Uterus (tissue), 4 donors: ENCODE measurements at places on chromosomes 3 and 15. TPM values are rescaled to one million over a fixed set of nuclear protein-coding genes. Genes with fewer than 3 reads are reported as not detected.

GRCh38 chr15:83837945-83838571 is 184.1 kb downstream of the ADAMTSL3 start:
- DNase-seq: no peak
- H3K4me1 ChIP-seq: peaks cover 1% of the 10 kb centered on the region
- no peak overlapping the region for H3K4me3 ChIP-seq
- H3K36me3 ChIP-seq: no peaks in the 10 kb centered on the region
- no peak overlapping the region for H3K27ac ChIP-seq

GRCh38 chr3:53252096-53252946 is 3.5 kb downstream of the TKT start:
- H3K4me3 ChIP-seq: no peak overlapping the region
- no peak overlapping the region for H3K27ac ChIP-seq
- H3K27me3 ChIP-seq: no peaks in the 10 kb centered on the region
- no peak for DNase-seq
- H3K36me3 ChIP-seq: no peaks in the 10 kb centered on the region

DNA sequence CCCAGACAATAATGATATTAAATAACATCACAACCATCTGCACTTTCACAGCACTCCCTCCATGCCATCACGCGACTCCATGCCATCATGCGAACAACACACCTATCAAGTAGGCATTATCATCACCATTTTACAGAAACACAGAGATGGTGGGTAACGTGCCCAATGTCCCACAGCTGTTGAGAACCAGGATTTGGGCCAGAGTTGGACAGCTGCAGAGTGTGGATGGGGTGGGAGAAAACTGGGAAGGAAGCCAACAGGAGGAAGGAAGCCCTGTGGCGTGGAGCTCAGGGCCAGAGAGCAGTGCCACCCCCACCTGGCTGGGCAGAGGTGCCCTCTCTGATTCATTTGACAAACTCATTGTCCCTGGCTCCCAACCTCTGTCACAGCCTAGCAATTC is 29.0 kb downstream of the RBPMS2 start:
- no peak overlapping the region for H3K4me3 ChIP-seq
- DNase-seq: no peak
- no peaks in the 10 kb centered on the region for H3K36me3 ChIP-seq
- H3K4me1 ChIP-seq: no peaks in the 10 kb centered on the region
- no peaks in the 10 kb centered on the region for H3K27me3 ChIP-seq

GRCh38 chr15:50854601-50855490 is 53.6 kb upstream of the AP4E1 start:
- DNase-seq: no peak
- H3K27ac ChIP-seq: no peak overlapping the region
- no peak overlapping the region for H3K4me3 ChIP-seq
- H3K27me3 ChIP-seq: no peaks in the 10 kb centered on the region
- no peaks in the 10 kb centered on the region for H3K36me3 ChIP-seq

GRCh38 chr3:154244644-154245043 is 79.6 kb downstream of the DHX36 start:
- no peak overlapping the region for H3K27ac ChIP-seq
- no peak for DNase-seq
- H3K4me1 ChIP-seq: no peaks in the 10 kb centered on the region
- no peaks in the 10 kb centered on the region for H3K27me3 ChIP-seq

GRCh38 chr3:41893977-41894376 is 67.9 kb downstream of the ULK4 start:
- DNase-seq: no peak
- H3K4me3 ChIP-seq: no peak overlapping the region
- no peaks in the 10 kb centered on the region for H3K36me3 ChIP-seq
- H3K27ac ChIP-seq: no peak overlapping the region
- H3K4me1 ChIP-seq: no peaks in the 10 kb centered on the region

A4GNT gene
- total RNA-seq: not detected

SLC22A13 gene
- not detected for total RNA-seq

GRCh38 chr3:27728195-27729087 is 6.3 kb upstream of the EOMES start:
- DNase-seq: no peak
- H3K36me3 ChIP-seq: no peaks in the 10 kb centered on the region

ECE2 gene
- total RNA-seq: not detected

DNA sequence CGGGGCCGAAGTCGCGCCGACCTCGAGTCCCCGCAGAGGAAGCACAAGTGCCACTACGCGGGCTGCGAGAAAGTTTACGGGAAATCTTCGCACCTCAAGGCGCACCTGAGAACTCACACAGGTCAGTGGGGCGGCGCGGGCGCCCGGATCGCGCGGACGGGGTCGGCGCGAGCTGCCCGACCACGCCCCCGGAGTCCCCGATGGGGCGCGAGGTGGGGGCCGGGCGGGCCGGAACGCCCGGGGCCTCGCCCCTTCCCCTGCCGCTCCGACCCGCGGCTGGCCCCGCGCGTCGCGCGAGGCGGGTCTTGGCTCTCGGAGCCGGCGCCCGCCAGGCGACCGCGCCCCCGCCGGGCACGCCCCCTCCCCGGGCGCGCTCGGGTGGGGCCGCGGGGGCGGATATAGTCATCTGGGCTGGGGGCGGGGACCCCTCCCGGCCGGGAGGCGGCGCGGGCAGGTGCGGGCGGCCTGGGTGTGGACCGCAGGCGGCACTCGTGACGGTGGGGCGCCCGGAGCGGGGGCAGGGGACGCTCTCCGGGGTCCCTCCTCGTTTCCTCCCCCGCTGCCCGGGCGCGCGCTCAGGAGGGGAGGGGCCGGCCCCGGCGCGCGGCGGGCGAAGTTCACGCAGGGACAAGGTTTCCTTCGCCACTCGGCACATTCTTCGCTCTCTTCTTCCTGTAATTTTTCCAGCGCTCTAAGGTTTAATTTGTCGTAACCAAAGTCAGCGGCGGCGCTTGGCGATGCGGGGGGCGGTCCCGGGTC is 1.2 kb downstream of the KLF13 start:
- peak overlapping the region; percentile 99 for H3K27ac ChIP-seq
- peak; percentile 42 for DNase-seq
- no peaks in the 10 kb centered on the region for H3K4me1 ChIP-seq
- no peaks in the 10 kb centered on the region for H3K36me3 ChIP-seq

DNA sequence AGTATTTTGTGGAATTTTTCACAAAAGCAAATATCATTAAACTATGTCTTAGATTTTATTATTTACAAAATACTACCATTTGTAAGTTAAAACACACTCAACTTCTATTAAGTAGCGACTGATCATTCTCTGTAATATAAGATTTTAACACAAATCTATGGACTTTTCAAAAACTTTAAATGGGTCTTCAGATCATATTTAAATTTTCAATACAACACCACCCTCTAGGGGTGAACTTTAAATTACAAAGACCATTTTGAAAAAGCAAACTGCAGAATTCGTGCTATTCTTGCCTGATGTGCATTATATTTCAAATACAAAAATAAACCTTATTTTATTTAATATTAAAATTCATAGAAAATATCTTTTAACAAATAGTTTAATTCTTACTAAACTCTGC is 8.2 kb upstream of the VGLL4 start:
- no peaks in the 10 kb centered on the region for H3K4me1 ChIP-seq
- no peaks in the 10 kb centered on the region for H3K36me3 ChIP-seq
- no peak overlapping the region for H3K27ac ChIP-seq
- H3K27me3 ChIP-seq: no peaks in the 10 kb centered on the region

- H3K27me3 ChIP-seq: no peaks in the 10 kb centered on the region
- peaks cover 7% of the 10 kb centered on the region for H3K4me1 ChIP-seq
- H3K36me3 ChIP-seq: no peaks in the 10 kb centered on the region
- no peak for DNase-seq
These were observed 196.0 kb downstream of the AKAP13 start for GRCh38 chr15:85576392-85576791.

DNA sequence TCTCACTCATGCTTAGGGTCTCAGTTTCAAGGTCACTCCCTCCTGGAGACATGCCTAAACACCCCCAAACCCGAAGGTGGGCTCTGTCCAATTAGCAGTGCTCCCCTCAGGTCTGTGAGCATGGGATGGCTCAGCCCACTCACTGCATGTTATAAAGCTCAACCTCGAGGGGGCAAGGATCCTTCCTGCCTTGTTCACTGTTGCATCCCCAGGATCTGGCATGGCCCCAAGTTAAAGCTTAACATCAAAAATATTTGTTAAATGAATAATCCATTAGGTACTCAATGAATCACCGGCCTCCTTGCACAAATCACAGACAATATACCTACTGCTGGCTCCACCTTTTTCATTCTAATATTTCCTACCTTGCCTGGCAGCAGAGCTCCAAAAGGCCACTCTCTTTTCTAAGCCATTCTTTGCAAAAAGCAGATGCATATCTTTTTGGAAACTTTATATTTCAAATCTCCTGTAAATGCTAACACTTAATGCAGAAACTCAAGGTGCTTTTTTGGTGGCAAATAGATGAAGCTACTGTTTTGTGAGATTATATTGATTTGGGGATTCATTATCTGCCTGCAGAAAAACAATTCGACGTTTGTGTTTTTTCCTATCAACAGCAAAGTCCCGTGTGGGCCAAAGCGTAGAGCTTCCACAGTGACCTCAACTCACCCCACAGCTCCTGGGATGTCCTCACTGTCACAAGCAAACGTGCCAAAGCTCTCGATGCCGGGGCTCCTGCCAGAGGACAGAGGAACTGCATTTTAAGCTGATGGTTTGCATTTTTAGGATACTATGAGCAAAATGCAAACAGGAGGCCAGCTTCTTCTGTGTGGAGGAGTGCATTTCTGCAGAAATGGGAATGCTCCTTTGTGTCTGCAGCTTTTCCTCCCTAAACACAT is 35.4 kb downstream of the PCOLCE2 start:
- H3K27me3 ChIP-seq: no peaks in the 10 kb centered on the region
- no peaks in the 10 kb centered on the region for H3K36me3 ChIP-seq
- DNase-seq: no peak

EIF2A gene
- 112 TPM for total RNA-seq

PPP1R14D gene
- not detected for total RNA-seq
